ENCODE measurements at places on chromosomes 1 and 21.
A peak's percentile ranks its signal among the peaks of the same experiment; 100 is the strongest.

DNA sequence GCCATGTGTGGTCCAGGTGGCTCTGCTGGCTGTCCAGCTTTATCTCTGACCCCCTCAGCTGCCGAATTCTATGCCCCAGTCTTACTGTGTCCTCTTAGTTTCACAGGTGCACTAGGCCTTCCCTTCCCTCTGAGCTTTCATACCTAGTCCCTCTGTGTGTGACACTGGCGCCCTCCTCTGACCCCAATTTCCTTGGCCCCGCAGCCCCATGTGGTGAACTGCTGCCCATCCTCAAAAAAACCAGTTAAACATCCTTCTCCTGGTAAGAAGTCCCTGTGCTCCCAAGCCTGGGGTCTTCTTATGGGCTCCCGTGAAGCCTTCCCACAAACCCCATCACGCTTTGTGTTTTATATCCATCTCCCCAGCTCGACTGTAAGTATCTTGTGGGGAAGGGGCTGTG lies 93.9 kb upstream of the TSPAN2 start:
- no peak for DNase-seq

- no peak for DNase-seq
These were observed 28.0 kb downstream of the CRYAA start for GRCh38 chr21:43196826-43197225.

DNA sequence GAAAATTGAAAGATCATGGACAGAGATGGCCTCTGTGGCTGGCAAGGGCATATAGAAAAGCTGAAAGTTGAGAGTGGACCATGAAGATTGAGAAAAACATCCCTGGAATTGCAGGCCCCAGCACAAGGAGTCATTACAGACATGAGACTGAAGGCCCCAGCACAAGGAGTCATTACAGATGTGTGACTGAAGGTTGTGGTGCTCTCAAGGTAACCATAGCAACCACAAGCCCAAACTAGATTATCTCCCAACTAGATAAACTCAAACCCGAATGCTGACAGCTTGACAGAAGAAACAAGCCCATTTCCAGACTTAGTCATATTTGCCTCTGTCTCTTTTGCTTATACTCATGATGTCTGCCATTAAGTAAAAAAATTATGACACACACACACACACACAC lies 1252.1 kb upstream of the ADGRL4 start:
- no peak for DNase-seq

DNA sequence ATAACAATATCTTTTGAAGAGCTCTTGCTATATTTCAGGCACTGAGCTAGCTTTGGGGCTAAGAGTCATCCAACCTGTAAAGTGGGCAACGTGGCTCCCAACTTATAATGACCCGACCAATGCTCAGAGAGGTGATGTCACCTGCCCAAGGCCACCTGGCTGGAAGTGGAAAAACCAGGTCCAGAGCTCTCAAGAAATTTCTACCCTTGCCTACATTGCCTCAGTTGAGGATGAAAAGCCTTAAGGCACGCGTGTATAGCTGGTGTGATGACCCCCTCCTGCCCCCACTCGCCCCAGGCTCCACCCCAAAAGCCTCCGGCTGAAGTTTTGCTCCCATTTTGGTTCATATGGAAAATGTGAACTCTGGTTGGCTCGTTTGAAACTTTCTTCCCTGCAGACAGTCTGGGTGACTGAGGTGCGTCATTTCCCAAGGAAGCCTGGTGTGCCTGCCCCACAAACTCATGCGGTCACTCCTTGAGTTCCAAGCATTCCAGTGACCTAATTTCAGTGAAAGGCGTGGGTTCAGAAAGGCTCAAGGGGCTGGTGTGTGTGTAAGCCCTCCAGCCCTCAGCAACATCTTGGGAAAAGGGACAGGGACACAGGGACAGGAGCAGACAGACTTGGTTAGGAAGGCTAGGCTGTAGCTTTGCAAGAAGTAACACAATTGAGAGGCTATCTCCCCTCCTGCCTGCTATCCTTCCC lies 20.5 kb downstream of the HTR1D start:
- DNase-seq = no peak

- no peak for DNase-seq
These were observed 537.3 kb upstream of the PLXNA2 start for GRCh38 chr1:208781391-208782045.

- DNase-seq = no peak
These were observed 31.8 kb downstream of the APP start for GRCh38 chr21:26138615-26139257.

GRCh38 chr1:25991937-25992688 lies 5.8 kb downstream of the PAFAH2 start:
- DNase-seq = no peak

- no peak for DNase-seq
These were observed 42.8 kb upstream of the ATF3 start for GRCh38 chr1:212565571-212566305.

GRCh38 chr1:29575826-29576225 lies 339.5 kb downstream of the PTPRU start:
- DNase-seq = no peak

GRCh38 chr1:225004396-225004795 lies 74.9 kb downstream of the DNAH14 start:
- no peak for DNase-seq

GRCh38 chr1:187734427-187734826 lies 905.7 kb downstream of the PLA2G4A start:
- DNase-seq = no peak

DNA sequence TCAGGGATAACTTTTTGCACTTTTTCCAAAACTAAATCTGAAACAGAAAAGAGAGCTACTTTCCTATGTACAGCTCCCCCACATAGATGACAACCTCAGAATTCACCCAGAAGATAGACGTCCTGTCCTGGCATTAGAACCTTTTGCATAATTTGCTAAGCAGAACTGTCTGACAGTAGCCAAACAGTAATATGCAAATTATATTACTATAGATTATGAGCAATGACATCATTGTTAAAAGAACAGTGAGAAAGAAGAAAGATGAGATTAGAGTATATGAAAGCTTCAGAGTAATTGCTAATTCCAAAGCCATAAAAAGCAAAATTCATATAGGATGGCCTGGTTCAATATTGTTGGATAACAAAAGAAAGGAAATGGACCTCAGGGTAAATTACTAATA lies 43.7 kb downstream of the SLC44A5 start:
- no peak for DNase-seq

GRCh38 chr1:177926201-177926600 lies 43.7 kb downstream of the SEC16B start:
- DNase-seq = no peak

DNA sequence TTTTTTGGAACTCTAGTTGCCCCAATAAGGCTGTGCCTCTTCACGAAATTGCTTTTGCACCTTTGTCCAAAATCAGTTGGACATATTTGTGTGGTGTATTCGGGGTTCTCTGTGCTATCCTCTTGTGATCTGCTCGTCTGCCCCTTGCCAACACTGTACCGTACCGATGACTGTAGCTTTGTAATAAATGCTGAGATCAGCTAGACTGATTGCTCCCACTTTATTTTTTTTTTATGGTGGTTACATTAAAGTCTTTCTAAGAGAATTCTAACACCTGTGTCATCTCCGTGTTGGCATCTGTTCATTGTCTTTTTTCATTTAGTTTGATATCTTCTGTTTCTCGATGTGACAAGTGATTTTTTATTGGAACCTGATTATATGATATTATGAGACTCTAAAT lies 94.1 kb downstream of the ADARB1 start:
- DNase-seq = no peak

DNA sequence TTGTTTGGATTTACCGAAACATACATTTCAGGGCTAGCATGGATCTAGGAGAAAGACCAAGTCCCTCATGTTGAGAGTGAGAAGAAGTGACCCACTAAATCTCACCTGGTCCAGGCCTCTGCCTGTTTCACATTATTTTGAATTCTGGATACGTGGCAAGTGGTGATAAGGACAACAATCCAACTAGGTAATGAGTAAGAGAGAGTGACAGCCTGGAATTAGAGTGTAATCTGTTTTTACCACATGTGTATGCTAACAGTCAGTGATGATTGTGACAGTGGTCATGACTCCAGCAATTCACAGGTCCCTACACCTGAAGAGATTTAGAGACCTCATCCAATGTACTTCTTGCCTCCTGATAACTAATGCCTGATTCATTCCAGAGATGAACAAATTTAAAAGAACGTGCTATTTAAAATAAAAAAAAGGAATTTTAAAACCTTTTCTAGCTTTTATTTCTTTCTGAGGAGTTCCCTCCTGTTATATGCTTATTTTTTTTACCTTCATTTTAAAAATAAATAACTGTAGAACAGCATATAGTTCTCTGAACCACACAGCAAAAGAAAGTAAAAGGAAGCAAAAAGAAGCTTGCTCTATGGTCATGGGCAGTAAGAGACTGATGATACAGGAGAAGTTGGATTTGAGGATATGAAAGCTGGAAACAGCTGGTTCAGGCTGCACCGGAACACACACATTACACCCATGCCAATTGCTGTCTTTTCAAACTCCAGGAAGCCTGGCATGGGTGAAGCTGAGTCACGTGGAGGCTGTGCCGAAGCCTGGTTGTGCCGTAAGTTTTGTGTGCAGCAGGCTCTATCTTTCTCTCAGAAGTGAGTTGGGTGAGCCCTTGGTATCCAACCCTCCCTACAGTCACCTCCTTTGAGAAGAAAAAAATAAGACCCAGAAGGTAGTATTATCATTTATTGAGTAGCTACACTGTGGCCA lies 14.7 kb downstream of the C1orf116 start:
- DNase-seq = no peak

GRCh38 chr1:230753586-230754251 lies 6.5 kb downstream of the CAPN9 start:
- peak; percentile 6 for DNase-seq

GRCh38 chr21:33211732-33212131 lies 18.0 kb upstream of the IFNAR2 start:
- DNase-seq = no peak

GRCh38 chr1:26862781-26863684 lies at the start of gene SFN:
Gene SFN, plus strand, starts transcription at chr1:26863149. Its CDS starts 64 bp downstream, at chr1:26863213.
- DNase-seq = peak; percentile 58

All from activated T-cell treated with anti-CD3 and anti-CD28 coated beads for 48 hours (primary cell).